ENCODE measurements at places on chromosomes 12 and 14.

DNA sequence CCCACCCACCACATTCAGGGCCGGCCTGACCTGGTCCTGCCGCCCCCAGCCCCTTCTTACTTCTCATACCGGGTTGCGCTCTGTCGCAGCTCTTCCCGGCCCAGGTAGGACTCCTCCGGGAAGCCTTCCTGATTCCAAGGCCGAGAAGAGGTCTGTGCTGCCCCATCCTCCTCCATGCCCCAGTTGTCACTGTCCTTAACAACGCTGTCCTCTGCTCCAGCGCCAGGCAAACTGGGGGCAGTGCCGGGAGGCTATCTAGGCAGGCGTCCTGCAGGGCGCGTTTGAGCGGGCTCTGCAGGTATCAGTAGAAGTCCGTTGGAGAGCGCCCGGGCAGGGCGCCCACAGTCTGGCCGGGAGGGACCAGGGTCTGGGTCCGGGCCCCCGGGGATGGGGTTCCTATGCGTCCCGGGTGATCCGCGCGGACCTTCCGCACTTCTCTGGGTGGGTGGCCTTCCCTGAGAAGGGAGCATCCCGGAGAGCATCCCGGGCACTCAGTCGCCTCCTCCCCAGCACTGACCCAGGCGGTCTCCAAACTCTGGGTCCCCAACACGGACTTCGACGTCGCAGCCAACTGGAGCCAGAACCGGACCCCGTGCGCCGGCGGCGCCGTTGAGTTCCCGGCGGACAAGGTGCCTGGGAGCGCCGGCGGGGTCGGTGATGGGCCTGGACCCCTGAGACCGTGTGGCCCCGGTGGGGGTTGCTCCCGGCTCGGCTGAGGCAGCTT, 900 bp downstream of the AMN start:
- no peak for DNase-seq

- no peak for DNase-seq
Observed at GRCh38 chr14:75175677-75176141, 703 bp downstream of the TMED10 start.

DNA sequence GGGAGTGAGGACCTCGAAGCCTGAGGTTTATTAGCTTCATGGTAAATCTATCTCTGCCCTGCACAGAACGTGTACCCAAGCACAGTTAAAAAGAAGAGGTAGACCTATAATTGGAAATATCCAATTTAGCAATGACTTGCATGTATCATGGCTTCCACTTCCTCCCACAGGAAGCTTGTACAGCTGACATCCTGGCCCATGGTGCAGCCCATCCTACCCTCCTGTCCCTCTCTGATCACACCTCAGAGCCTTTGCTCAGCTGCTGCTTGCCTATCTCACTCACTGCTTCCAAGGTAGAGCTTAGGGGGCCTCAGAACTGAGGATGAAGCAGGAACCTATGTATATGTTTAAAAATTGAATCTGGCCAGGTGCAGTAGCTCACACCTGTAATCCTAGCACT, 4.3 kb upstream of the BCDIN3D start:
- no peak for DNase-seq

GRCh38 chr12:127479256-127479655, 787.7 kb upstream of the TMEM132C start:
- no peak for DNase-seq

- DNase-seq: no peak
Observed at GRCh38 chr12:113471619-113472171, at the start of gene LHX5. LHX5 (minus strand) TSS chr12:113471871; CDS start chr12:113471498, 373 bp downstream.

- no peak for DNase-seq
Observed at GRCh38 chr12:19223695-19224094, 94.2 kb downstream of the PLEKHA5 start.

DNA sequence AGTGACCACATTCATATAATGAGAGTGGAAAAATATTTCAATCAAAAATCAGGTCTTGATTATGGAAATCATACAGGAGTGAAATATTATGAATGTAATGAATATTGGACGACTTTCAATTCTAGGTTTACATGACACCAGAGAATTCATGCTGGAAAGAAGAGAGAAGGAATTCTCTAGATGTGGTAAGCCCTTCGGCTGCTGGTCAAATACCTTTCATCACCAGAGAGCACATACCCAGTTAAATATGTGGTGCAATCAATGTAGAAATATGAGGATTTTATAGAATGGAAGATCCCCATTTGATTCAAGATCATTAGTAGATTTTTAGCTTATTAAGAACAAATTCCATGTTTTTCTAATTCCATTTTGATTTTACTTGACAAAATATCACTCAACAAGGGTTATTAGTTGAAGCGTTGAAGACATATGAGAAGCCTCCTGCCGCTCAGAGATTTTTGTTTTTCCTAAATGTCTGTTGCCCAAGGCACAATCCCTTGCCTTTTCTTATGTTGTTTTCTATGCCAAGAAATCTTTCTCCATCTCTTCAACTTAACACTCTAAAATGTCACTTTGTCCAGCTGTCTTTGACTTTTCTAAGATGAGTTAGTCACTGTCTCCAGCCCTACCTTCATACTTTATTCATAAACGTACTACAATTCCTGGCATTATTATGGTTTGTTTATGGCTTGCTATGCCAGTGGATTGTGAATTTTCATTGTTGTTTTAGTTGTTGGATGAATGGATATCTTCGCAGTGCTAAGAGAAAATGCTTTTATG, 72.8 kb upstream of the ZDHHC17 start:
- no peak for DNase-seq

GRCh38 chr12:16112612-16113560, 164.6 kb downstream of the SLC15A5 start:
- DNase-seq: no peak

GRCh38 chr12:14275886-14276285, 89.6 kb upstream of the ATF7IP start:
- no peak for DNase-seq
